Stimulated activated CD8-positive, alpha-beta memory T cell treated with anti-CD3 and anti-CD28 coated beads, Interleukin-7, amount 100 ng/mL, for 1 hour (primary cell): ENCODE measurements at places on chromosomes 12 and 14.

DNA sequence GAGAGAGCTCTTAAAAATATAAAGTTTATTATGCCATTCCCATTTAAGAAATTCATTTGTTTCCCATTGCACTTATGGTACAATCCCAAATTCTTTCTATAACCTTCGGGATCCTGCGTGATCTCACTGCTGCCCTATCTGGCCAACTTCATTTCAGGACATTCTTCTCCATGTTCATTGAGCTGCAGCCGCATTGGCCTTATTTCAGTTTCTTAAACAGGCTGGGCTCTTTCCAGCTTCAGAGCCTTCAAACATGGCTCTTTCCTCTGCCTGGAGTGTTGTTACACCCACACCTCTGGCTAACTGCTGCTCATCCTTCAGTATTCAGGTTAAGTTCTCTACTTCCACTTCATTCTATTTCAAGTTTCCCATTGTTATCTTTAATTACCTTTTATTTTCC lies 58.5 kb upstream of the LRTM2 start:
- DNase-seq, result no peak

GRCh38 chr14:93655078-93655750 lies 133.1 kb downstream of the PRIMA1 start:
- no peak for DNase-seq

- DNase-seq, result no peak
These were observed 64.6 kb downstream of the SLC24A4 start for GRCh38 chr14:92387578-92387977.

- DNase-seq, result no peak
These were observed 73.4 kb downstream of the RIC8B start for GRCh38 chr12:106847861-106848260.

GRCh38 chr12:93415723-93416464 lies 25.9 kb downstream of the UBE2N start:
- no peak for DNase-seq

DNA sequence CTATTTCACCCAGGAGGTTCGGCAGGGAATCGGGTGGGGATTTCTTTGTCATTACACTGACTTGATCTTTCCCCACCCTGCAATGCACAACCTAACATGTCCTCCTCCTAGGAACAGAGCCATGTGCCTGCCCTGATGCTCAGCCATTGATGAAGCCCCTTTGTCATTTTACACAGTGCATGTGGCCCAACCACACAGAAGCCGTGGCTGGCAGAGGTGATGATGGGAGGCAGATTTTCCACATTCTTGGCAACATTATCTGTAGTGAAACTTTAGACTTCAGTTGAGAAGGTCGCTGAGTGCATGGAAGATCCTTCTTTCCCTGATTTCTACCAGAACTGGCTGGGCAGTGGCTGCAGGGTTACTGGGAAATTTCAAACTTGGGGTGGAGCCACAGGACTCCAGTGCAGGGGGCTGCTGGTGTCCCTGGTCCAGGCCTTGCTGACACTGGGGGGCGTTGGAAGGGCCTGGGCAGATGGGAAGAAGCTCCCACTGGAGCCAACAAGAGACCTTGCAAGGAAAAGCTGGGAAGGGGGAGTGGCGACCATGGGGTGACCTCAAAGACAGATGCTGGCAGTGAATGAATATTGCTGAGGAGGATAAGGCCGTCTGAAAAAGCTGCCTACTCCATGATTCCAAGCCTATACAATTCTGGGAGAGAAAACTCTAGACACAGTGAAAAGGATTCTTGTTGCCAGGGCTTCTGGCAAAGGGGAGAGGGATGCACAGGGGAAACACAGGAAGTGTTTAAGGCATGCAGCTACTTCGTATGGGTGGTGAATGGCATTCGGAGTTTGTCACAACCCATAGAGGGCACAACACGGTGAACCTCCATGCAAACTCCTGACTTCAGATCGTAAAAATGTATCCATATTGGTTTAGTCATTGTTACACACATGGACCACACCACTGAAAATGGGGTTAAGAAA lies 41.8 kb upstream of the P2RX7 start:
- DNase-seq, result no peak

DNA sequence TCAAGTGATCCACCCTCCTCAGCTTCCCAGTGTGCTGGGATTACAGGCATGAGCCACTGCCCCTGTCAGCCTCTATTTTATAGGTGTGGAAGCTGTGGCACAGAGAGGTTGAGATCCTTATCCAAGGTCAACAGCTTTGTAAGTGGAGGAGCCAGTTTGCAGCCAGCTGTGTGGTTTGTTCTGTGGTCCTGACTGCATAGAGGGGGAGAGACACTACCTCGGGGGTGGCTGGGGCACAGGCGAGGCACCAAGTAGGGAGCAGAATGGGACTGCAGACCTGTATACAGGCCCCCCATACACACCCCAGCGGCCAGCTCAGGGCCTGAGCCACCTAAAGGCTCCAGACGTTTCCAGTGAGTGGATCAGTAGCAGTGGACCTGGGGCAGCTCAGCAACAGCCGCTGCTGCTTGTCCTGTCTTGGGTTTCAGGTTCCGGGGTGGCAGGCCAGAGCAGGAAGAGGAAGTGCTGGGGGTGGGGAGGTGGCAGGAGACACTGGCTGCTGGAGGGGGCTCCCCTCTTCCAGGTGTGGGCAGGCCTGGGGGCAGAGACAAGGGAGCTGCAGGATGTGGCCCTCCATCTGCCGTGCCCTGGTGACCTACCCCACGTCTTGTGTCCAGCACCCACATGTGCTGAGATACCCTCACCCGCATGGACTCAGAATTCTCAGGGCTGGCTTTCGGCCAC lies 11.0 kb downstream of the ORAI1 start:
- DNase-seq, result no peak

DNA sequence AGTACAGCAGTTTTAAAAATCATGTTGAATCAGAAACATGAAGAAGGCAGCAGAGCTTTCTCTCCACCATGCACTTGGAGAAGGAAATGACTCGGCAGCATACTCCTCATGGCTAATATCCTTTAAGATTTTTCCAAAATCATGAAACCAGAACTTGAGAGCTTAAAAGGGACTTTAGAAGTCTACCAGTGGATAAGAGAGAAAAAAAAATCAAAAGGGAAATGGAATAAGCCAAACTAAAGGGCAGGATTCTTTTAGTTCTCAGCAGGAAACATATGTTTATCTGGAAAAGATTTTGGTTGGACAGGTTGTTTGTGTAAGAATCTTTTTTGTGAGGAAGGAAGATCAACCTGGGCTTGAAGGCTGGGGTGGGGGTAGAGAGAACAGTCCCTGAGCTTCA lies 111.8 kb downstream of the PRKCH start:
- DNase-seq, result no peak

- DNase-seq, result no peak
These were observed 17.4 kb downstream of the RFC5 start for GRCh38 chr12:118033902-118034301.

DNA sequence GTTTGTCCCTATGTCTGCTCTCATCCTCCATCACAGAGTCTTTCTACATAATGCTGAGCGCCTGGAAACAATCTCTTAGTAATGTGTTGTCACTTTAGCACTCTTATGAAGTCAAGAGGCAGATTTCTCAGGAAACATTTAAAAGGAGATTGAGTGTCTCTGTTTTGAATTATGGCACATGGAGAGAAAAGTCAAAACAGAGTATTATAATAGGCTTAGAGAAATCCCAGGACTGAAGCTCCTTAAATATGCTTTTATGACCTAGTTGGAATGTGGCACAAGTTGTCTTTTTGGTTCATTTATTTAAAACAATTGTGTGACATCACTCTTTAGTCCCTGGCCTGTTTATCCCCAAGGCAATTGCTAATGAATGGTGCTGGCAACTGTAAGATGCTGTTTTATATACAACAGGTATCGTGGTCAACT lies 117.8 kb upstream of the HIF1A start:
- DNase-seq, result no peak

DNA sequence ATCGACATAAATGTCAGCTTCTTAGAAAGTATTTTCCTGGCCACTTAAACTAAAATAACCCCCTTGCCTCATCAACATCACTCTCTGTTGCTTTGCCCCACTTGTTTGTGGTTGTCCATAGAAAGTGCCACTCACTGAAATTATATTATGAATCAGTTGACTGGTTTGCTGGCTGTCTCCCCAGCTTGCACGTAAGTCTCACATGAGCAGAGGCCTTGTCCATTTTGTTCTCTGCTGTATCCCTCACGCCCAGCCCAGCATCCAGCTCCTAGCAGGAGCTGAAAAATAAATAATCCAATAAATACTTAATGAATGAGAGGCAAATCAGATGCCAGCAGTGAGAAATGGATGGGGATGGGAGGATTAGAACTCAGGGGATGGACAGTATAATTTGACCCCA lies 159.3 kb downstream of the KSR2 start:
- DNase-seq, result no peak

- DNase-seq, result no peak
These were observed 609.5 kb downstream of the AACS start for GRCh38 chr12:125674554-125675338.

DNA sequence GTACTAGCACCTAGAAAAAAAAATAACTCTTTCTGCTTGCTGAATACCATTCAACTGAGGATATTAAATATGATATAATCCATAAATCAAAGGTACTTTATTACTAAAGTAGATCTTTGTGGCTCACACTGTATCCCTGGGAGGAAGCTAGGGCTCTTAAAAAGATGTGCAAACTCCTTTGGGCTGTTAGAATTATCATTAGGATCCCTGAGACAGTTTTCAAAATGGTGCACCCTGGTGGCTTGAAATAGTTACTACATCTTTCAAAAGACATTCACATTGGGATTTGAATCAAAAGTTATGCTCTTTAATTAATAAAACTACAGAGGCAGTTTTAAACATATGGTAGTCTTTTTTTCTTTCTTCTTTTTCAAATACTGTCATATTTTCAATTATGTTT lies 228.5 kb upstream of the G2E3 start:
- no peak for DNase-seq

DNA sequence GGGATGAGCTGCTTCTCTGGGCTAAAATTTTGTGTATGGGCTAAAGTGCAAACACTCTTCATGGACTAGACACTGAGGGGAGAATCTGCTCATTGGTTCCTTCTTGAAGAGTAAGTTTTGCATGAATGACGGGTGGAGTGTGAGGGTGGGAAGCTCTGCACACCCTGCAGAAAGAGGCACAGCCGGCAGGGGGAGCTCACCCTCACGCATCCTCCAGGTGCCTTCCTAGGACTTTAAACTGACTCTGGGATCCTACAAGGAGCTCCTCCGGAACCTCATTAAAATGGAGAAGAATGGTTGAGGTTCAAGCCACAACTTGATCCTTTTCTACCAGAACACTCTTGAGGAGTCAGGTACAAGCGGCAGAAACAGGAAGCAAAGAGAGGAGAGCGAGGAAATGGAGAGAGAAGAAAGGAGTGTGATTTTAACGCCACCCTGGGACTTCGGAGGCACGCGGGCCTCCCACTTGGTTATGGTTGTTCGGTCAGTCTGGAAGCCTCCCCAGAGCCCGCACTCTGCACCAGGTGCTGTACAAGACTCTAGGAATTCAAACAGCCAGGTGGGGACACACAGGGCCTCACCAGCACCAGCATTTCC lies 87.5 kb downstream of the SETD3 start:
- no peak for DNase-seq

GRCh38 chr12:7705846-7706245 lies 5.4 kb upstream of the DPPA3 start:
- no peak for DNase-seq

DNA sequence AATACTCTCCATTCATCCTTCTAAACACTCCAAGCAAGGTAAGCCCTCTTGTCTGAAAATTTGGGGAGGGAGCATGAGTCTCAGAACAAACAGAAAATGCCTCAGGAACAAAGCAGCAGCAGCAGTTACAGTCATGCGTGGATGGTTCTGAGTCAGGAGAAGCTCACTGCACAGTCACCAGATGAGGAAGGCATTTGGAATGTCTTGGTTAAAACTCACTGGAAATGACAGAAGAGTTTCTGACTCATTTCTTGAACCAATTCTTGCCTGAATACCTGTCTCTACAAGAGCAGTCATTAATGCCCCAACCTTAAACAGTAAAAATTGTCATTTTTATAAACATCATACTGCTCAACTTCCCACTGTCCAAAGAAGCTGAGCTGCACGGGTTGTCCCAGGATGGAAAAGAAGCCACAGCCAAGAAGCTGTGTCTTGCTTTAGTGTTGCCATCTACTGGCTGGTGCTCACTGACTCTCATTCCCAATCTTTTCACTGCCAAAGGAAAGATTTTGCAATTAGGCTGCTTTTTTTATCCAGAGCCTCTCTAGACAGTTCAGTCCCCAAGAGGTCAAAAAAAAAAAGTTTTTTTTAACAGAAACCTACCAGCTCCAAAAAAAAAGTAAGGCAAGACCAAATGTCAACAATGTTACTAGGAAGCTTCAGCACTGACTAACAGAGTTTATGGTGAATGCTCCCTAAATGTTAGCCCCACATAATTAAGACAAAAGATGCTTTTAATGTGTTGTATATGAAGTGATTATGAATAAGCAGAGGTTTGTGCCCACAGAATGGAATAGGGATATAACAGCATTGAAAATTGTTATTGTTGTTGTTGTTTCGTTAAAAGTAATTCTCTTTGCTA lies 40.4 kb downstream of the KICS2 start:
- no peak for DNase-seq

DNA sequence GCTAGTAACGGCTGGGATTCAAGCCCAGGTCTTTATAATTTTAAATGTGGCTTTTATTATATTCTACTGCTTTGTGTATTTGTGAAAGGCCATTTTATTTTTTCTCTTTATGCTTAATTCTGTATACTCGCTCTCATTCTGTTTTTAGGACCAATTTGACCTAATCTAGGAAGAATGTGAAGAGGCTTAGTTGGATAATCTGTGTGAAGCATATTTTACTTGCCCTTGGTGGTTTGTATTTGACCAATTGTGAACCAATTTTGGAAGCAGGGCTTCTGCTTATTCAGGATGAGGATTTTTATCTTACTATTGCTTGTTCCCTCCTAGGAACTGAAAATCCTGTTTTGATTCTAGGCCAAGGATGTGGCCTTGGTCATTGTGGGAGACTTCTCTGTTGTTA lies 113.1 kb downstream of the TTC6 start:
- DNase-seq, result no peak

GRCh38 chr14:24956104-24956503 lies 93.8 kb downstream of the STXBP6 start:
- no peak for DNase-seq

DNA sequence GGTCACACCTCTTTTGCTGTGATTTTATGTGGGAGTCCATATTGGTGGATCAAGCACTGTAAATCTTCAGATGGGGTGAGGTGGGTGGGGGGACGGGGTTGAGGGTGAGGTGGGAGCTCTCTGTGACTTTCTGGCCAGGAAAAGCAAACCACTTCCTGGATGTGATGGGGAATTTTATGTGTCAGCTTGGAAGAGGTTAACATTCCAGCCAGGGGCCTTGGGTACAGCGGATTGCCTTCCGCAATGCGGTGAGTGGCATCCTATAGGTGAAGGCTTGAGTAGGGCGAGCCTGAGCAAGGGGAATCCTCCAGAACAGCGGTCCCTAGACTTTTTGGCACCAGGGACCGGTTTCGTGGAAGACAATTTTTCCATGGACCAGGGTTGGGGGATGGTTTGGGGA lies 36.2 kb downstream of the DLK1 start:
- no peak for DNase-seq

GRCh38 chr12:43965899-43966298 lies 130.0 kb downstream of the TMEM117 start:
- DNase-seq, result no peak

GRCh38 chr12:11973396-11973795 lies 97.3 kb upstream of the BCL2L14 start:
- no peak for DNase-seq

GRCh38 chr12:13062669-13063068 lies 18.5 kb downstream of the FAM234B start:
- no peak for DNase-seq

GRCh38 chr14:76271041-76271755 lies 104.7 kb upstream of the ESRRB start:
- DNase-seq, result no peak
